ENCODE measurements at places on chromosomes 6 and 20.

- no peak for DNase-seq
Observed at GRCh38 chr6:5677219-5678000, 329.3 kb downstream of the NRN1 start.

DNA sequence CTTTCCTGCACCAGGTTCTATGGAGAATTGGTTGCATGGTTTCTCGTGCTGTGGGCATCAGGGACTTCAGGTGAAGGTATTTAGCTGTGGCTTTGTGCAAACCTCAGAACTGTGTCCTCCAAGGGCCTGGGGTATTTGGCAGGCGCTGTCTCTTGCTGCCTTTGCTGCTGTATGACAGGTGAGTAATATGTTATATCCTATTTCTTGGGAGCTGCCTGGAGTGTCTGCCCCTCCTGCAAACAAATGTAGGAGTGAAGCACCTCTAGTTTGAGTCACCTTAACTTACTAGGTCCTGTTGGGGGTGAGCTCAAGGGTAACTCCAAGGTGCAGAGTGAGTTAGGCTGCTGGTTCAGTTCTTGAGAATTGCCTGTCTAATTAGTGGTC lies 177.7 kb upstream of the RNF24 start:
- no peak for DNase-seq

DNA sequence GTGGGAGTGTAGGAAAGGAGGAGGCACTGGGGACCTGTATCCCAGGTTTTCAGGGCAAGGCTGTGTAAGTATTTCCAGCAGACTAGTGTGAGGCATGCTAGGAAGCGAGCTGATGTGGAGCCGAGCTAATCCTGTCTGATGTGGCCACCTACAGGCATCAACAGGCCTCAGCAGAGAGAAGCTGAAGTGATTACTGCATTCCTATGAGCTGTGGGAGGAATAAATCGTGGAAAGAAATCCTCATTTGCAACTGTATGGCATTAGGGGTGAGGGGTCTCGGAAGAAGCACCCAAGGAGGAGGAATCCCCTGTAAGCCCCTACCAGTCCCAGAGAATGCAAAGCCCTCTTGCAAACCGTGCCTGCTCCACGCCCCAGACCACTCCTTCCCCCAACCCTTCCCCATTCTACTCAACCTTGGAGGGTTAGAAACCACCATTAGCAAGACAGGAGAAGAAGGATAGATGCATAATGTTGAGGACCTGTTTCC lies 41.6 kb downstream of the C6orf15 start:
- no peak for DNase-seq

GRCh38 chr6:157525292-157525889 lies 144.4 kb downstream of the ZDHHC14 start:
- no peak for DNase-seq

Data from activated naive CD4-positive, alpha-beta T cell treated with Interleukin-2 at 50 U/mL for 16 hours (primary cell).